Progenitor cell of endocrine pancreas (in vitro differentiated cells): ENCODE measurements at places on chromosomes 5 and 9.

- DNase-seq = no peak
These were observed 11.9 kb downstream of the SIL1 start for GRCh38 chr5:139186261-139186660.

GRCh38 chr5:140148508-140148907, 22.8 kb downstream of the IGIP start:
- no peak for DNase-seq

GRCh38 chr5:179495906-179496455, 54.4 kb upstream of the RUFY1 start:
- DNase-seq = no peak

DNA sequence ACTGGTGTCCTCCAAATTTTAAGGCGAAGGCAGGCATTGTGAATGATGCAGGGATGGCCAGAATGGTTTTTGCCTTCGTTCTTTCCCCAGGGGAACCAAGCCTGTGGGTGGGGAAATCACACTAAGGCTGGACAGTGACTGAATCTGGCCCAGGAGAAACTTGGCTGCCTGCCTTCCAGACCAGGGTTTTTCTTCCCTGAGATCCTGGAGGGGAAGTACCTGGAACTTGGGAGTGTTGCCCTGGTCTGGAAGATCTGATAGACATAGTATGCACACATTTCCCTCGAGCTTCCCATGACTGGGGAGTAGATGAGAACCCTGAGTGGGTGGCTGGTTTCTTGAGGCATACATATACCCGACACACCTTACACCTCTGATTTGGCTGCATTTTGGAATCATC, 664 bp upstream of the IL11RA start:
- DNase-seq = no peak
